Endothelial cell (in vitro differentiated cells): ENCODE measurements at places on chromosomes 4 and X. TPM values are rescaled to one million over a fixed set of nuclear protein-coding genes. Genes with fewer than 3 reads are reported as not detected.

ACOT9 gene
- total RNA-seq: 99.1 TPM

DNA sequence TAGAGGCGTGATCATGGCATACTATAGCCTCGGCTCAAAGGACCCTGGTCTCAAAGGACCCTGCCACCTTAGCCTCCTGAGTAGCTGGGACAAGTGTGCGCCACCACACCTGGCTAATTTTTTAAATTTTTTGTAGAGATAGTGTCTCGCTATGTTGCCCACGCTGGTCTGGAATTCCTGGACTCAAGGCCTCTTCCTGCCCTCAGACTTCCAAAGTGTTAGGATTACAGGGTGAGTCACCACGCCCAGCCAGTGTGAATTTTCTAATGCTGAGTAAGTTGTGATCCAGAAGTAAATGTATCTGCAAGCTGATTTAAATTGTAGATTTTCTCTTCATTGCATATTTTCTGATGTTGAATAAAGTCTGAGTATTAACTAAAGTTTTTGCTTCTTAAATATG, 2.6 kb upstream of the ZNF674 start:
- H3K4me3 ChIP-seq: no peak overlapping the region
- H3K36me3 ChIP-seq: peaks cover 8% of the 10 kb centered on the region
- DNase-seq: no peak
- H3K27ac ChIP-seq: no peak overlapping the region

DNA sequence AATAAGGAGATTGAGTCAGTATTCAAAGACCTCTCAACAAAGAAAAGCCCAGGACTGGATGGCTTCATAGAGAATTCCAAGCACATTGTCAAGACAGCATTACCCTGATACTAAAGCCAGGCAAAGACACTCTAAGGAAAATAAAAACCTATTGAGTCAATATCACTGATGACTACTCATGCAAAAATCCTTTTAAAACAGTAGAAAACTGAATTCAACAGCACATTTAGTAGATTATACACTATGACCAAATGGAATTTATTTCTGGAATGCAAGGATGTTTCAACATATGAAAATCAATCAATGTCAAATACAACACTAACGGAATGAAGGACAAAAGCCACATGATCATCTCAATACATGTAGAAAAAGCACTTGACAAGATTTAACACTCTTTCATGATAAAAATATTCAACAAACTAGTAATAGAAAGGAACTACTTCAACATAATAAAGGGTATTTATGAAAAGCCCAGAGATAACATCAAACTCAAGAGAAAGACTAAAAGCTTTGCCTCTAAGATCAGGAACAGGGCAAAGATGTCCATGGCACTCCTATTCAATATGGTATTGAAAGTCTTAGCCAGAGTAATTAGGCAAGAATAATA, 633.3 kb downstream of the ANKRD50 start:
- no peaks in the 10 kb centered on the region for H3K27me3 ChIP-seq
- no peak for DNase-seq
- no peaks in the 10 kb centered on the region for H3K36me3 ChIP-seq
- H3K4me1 ChIP-seq: no peaks in the 10 kb centered on the region
- H3K4me3 ChIP-seq: no peak overlapping the region

SAP30 gene
- total RNA-seq: 22.2 TPM

FDCSP gene
- total RNA-seq: not detected

BDH2 gene
- 43.4 TPM for total RNA-seq
